ENCODE measurements at places on chromosomes 6 and 20. TPM values are rescaled to one million over a fixed set of nuclear protein-coding genes. Genes with fewer than 3 reads are reported as not detected.

LY86 gene
- total RNA-seq: not detected

DNA sequence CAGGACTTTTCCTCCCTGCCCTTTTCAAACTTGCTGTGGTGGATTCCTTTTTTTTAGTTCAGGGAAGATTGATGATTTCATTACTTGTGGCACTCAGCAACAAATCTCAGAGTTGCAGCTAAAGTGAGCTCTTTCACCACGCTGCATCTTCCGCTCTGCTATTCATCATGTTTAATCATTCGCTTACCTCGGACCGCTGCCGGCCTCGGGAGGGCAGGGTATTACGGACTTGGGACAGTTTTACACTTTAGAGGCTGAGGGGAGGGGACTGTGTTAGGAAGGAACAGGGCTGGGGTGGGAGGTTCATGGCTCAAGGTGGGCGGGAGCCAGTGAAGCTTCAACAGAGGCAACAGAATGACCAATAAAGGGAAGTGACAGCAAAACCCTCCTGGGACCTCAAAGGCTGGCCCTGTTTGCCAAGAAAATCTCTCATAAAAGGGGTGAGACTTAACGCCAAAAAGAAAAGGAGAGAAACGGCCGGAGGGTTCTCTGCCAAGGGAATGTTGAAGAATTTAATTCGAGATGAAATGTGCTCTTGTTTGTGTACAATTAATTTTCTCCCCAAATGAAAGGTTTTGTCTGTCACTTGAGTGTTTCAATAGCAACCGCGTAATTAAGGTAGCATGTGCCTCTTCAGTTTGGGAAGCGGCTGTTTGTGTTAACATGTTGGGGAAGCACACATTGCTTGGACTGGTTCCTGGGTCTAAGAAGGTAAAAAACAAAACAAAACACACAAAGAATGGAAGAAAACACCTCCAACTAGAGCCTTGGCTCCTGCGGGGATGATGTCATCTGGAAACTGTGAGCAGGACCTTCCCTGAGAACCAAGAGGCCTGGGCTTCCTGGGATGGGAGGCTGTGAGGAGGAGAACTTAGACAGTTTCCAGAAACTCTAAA lies 72.5 kb upstream of the SULF2 start:
- H3K27me3 ChIP-seq: no peaks in the 10 kb centered on the region
- peak overlapping the region; percentile 27 for H3K4me3 ChIP-seq
- peak overlapping the region; percentile 89 for H3K27ac ChIP-seq
- peaks cover 16% of the 10 kb centered on the region for H3K4me1 ChIP-seq
- no peaks in the 10 kb centered on the region for H3K36me3 ChIP-seq
- no peak for DNase-seq

- H3K27ac ChIP-seq: no peak overlapping the region
- no peaks in the 10 kb centered on the region for H3K36me3 ChIP-seq
- DNase-seq: no peak
- H3K27me3 ChIP-seq: no peaks in the 10 kb centered on the region
- no peaks in the 10 kb centered on the region for H3K4me1 ChIP-seq
Observed at GRCh38 chr6:106426250-106426970, 65.9 kb downstream of the CRYBG1 start.

LRRC73 gene
- total RNA-seq: 2.1 TPM

BPIFB1 gene
- not detected for total RNA-seq

DNA sequence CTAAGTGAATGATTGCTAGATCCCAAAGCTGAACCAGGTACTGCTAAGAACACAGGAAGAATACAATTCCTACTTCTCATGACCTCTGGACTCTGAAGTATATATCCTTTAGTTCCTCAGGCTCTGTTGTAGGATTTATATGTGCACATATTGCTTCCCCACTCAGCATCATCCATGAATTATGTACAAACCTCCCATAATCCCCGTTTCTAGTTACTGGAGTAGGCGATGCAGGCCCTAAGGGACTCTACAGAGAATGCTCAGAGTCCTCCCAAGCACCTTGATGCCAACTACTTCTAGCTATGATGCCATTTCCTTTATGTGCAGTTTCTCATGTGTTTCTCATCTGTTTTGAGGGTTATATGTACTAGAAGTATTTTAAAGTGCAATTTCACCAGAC lies 154.9 kb upstream of the EPHA7 start:
- peaks cover 19% of the 10 kb centered on the region for H3K4me1 ChIP-seq
- no peaks in the 10 kb centered on the region for H3K27me3 ChIP-seq
- H3K27ac ChIP-seq: no peak overlapping the region
- H3K4me3 ChIP-seq: no peak overlapping the region

CDC40 gene
- total RNA-seq: 17.9 TPM

MEI4 gene
- 0.44 TPM for total RNA-seq

DNA sequence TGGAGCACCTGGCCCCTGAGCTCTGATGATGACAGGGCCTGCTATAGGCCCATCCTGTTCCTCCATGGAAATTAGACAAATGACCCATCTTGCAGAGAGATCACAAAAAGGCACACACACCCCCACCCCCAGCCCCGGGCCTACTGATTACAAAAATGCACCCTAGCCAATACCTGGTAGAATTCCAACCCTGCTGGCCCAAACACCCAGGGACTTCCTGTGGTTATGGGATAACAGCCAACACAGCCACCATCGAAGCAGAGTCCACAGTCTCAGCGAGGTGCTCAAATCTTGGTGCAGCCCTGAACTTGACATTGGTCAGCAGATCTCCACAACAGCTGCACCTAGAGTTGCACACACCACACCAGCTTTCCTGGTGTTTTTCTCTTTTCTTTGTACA lies 17.0 kb downstream of the NCR2 start:
- H3K27ac ChIP-seq: no peak overlapping the region
- H3K27me3 ChIP-seq: peaks cover 74% of the 10 kb centered on the region
- peaks cover 3% of the 10 kb centered on the region for H3K36me3 ChIP-seq
- H3K4me3 ChIP-seq: no peak overlapping the region
- no peak for DNase-seq

LY6G5B gene
- total RNA-seq: 24.2 TPM

DNA sequence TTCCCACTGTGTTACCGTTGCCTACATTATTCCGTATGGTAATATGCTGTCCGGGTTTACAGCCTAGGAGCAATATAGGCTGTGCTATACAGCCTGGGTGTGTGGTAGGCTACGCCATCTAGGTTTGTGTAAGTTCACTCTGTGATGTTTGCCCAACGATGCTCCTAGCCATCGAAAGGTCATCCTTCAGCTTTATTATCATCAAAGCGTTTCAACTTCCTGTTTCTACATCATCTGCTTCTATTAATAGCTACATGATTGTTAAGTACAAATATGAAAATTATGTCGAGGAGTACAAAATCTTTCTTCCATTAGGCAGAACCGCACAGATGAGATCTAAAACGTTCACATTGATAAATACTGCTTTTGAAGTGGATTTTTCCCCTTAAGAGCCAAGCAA lies 69.9 kb downstream of the PPP1R14C start:
- H3K4me1 ChIP-seq: peaks cover 7% of the 10 kb centered on the region
- peaks cover 5% of the 10 kb centered on the region for H3K27me3 ChIP-seq
- no peak for DNase-seq
- H3K36me3 ChIP-seq: no peaks in the 10 kb centered on the region
- H3K27ac ChIP-seq: no peak overlapping the region
- no peak overlapping the region for H3K4me3 ChIP-seq

DNA sequence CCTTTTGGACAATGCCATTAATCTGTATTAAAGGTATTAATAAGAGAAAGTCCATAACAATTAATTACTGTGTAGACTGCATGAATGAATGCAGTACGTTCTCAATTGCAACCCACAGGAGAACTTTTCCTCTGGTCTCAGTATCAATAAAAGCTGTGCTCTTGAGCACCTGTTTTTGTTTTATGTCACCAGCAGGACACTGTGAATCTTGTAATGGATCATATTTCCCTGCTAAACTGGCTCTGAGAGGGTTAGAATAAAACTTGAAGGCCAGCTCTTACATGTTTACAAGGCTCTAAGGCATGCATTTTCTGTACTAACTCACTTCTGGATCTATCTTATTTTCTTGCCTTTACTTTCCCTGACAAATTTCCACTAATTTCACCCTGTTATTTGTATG lies 214.3 kb upstream of the PLN start:
- DNase-seq: no peak
- H3K36me3 ChIP-seq: no peaks in the 10 kb centered on the region
- no peak overlapping the region for H3K4me3 ChIP-seq
- no peak overlapping the region for H3K27ac ChIP-seq

Measured in neural crest cell (in vitro differentiated cells).